Activated CD8-positive, alpha-beta memory T cell treated with anti-CD3 and anti-CD28 coated beads for 48 hours (primary cell): ENCODE measurements at places on chromosomes 5 and 9.

- no peak for DNase-seq
Measured at GRCh38 chr5:56327809-56328208, 94.7 kb upstream of the ANKRD55 start.

DNA sequence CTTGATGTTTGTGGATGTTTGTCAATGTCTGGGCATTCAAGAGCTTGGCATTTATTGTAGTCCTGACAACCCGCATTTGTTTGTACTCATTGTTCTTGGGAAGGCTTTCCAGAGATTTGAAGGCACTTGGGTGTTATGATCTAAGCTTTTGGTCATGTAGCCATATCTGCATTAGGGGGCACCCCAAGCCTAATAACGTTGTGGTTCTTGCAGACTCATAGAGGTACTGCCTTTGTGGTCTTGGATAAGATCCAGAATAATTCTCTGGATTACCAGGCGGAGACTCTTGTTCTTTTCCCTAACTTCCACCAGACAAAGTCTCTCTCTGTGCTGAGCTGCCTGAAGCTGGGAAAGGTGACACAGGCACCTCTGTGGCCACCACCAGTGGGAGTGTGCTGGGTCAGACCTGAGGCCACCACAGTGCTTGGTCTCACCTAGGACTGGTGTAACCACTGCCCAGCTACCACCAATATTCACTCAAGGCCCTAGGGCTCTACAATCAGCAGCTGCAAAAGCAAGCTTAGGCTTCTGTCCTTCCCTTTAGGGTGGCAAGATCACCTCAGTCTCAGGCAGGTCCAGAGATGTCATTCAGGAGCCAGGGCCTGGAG is 144.4 kb upstream of the TAS2R1 start:
- no peak for DNase-seq

GRCh38 chr5:116942622-116943021 is 368.0 kb upstream of the SEMA6A start:
- DNase-seq = no peak

DNA sequence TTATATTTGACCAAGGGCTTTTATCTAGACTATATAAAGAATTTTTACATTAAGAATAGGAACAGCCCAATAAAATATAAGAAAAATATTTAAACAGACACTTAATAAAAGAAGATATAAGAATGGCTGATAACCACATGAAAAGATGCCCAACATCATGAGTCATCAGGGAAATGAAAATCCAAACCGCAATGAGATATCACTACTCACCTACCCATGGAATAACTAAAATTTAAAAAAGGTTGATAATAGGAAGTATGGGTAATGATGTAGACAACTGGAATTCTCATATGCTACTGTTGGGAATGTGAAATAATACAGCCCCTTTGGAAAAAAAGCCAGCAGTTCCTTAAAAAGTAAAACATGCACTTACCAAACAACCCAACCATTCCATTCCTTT is 206.9 kb upstream of the PCSK5 start:
- no peak for DNase-seq

DNA sequence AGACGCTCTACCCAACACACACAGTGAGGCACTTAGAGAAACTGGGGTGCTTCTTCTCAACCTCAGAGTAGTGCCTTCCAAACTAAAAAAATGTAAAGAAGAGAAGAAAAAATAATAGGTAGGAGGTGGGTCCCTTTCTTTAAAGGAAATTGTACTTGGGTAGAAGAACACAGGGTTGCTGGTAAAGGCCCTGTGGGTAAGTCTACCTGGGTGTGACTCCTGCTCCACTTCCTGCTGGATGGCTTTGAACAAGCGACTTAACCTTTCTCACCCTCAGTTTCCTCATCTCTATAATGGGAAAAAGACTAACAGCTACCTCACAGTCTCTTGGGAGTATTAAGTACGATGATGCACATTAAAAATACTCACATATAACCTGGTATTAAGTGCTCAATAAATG is 32.1 kb upstream of the GLRA1 start:
- DNase-seq = no peak

DNA sequence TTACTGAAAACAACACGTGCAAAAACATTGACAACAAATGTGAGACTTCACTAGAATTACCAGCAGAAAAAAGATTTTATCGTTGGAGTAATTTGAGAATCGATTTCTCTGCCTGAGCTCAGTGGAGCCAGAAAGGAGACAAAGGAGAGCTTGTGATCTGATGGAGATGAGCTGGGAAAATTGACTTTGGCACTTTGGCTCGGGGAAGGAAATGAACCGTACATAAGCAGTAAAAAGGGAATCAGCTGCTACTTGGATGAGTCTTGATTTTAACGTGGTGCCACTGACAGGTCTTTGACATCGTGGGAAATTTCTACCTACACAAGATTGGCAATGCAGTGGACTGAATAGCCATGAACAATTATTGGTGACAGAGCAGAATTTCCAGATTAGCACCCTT is 244.7 kb upstream of the RPS23 start:
- DNase-seq = no peak

- no peak for DNase-seq
Measured at GRCh38 chr5:91076138-91076537, 307.0 kb downstream of the ARRDC3 start.

DNA sequence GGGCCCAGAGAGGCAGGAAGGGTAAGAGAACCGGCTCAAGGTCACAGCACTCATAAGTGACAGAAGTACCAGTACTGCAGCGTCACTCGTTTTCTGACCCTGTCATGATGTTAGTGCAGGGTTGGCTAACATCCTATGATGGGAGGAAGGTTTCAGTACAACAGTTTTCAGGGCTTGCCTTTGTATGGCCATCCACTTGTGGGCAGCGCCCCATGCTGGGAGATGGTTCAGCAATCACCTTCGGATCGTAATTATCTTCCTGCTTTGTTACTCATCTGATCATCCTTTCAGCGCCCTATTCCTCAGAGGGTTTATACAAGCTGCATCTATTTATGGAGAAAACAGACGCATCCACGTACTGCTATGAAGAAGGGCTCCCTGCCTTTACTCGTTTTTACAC is 2.4 kb downstream of the MAP1B start:
- DNase-seq = no peak

DNA sequence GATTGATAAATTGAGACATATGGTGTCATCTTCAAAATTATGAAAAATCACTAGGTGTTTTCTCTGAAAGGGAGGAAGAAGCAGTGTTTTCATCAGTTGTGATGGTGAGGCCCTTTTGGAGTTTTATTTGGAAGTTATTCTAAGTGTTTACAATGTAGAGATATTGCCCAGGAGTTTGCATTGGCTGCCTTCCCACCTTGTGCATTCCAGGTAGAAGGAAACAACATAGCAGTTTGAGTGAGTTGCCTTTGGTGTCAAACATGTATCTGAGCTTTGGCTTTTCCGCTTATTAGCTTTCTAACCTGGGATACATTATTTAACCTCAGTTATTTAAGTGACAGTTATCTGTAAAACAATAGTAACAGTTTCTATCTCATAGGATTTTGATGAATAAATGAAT is 122.5 kb downstream of the SCAMP1 start:
- DNase-seq = no peak

GRCh38 chr5:124236361-124237205 is 509.9 kb downstream of the ZNF608 start:
- DNase-seq = no peak

- DNase-seq = no peak
Measured at GRCh38 chr9:97756991-97757390, 59.9 kb upstream of the XPA start.

DNA sequence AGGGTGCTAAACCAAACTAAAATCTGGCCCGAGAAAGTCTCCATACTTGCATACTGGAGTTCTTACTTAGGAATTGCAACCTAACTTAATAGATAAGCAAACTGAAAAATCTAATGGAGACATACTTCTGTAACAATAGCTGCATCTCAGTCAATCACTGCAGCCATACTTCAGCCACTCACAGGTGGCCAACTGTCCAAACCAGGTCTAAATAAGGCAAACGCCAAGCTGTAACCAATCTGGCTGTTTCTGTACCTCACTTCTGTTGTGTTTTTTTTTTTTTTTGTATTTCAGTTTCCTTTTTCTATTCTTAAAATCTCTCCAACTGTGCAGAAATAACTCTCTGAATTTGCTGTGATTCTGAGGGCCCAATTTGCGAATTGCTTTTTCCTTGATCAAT is 4.4 kb upstream of the NDUFB6 start:
- no peak for DNase-seq

GRCh38 chr5:178478370-178478769 is 111.8 kb downstream of the COL23A1 start:
- no peak for DNase-seq

GRCh38 chr5:178417391-178417811 is 172.8 kb downstream of the COL23A1 start:
- DNase-seq = no peak
